ENCODE measurements at places on chromosomes 6 and 20.

DNA sequence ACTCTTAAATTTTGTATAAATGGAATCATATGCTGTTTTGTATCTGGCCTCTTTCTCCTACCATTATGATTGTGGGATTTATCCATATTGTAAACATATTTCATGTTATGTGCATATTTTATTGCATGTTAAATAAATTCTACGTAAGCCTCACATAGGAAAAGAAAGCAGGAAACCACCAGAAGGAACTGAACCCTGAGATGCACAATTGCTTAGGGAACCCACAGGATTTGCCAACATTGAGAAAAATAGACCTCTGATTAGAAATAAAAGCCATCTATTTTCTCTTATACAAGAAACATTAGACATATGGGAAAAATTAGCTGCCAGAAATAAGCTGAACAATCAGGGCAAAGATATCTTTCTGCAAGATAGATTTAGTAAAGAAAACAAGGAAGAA is 111.2 kb upstream of the CARMIL1 start:
- no peak for DNase-seq

- DNase-seq = no peak
Measured at GRCh38 chr6:85186546-85187175, 263.2 kb upstream of the NT5E start.

GRCh38 chr6:165571068-165571682 is 91.9 kb downstream of the PDE10A start:
- no peak for DNase-seq

DNA sequence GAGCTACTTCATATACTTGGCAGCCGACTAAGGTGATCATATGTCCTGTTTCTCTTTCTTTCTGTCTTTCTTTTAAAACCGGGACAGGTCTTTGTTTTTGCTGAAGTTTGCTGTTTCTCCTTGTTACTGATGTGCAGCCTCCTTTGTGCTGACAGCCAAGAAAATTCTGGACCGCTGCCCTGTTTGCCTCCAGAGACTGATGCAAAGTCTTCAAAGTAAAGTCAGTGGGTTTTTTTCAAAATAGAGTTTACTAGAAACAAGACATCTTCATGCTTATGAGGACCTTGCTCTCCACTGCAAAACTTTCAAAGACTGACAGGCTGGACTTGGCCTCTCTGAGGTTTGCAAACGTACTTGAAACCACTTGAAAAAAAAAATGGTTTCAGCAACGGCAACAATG is 510.5 kb upstream of the MAP3K7 start:
- no peak for DNase-seq

- no peak for DNase-seq
Measured at GRCh38 chr6:75147512-75147911, 58.3 kb downstream of the COL12A1 start.

GRCh38 chr6:75412969-75413662 is 80.5 kb downstream of the FILIP1 start:
- DNase-seq = no peak

DNA sequence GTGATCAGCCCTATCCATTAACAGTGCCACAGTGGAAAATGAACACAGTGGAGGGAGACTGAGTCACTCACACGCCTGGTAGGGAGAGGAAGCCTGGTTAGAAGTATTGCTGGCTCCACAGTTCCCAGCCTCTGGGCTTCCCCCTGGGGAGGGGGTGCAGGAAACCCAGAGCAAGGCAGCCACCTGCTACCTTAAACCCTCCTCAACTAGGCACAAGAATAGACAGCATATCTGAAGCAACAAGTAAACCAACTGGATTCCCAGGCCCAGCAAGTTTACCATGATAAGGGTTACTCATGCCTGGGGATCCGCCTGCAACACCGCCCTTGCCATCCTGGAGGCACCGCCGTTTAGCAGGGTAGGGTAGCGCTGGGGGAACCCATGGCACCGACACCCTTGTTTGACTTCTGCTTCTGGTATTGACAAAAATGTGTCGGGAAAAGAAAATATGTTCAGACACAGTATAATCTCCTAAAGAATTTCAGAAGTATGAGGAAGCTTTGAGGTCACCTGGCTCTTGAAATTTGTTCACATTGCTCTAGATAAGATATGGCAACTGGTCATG is 38.3 kb downstream of the SLC22A23 start:
- DNase-seq = no peak

GRCh38 chr20:48921883-48922820 is 641 bp downstream of the ARFGEF2 start:
- DNase-seq = no peak
